Putamen (tissue), 1 donor: ENCODE measurements at places on chromosomes 16 and 17.

- DNase-seq = no peak
Measured at GRCh38 chr16:68744744-68745280, 7.7 kb downstream of the CDH1 start.

GRCh38 chr16:23523321-23523720 lies 13.0 kb upstream of the GGA2 start:
- no peak for DNase-seq

DNA sequence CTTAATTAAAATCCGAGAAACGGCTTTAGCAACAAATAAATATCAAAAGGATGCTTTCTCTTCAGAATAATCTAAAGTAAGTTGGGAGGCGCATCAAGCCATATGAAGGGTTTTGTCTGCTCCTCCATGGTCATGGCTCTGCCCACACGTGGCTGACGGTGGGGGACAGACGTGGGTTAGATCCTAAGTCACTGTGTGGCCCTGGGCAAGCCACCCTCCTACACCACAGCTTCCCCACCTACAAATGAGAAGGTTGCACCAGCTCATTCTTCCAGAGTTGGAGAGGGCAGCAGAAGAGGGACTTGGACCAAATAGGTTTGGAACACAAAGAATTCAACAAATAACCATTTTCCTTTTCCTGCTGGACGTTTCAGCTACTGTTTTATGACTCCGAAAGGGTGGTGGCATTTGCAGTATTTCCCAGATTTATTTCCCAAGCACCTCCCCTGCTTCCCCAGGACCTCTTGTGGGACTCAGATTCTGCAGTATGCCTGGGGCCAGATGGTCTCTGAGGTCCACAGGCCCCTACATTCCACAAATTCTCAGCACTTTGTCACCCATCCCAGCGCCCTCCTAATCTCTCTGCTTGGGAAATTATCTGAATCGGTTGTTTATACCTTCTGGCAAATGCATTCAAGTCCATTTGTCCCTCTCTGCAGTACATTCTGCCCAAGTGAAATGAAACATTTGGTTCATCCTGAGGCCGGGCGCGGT lies 17.8 kb downstream of the LRRC75A start:
- no peak for DNase-seq

GRCh38 chr16:62717026-62717425 lies 680.8 kb upstream of the CDH8 start:
- no peak for DNase-seq

DNA sequence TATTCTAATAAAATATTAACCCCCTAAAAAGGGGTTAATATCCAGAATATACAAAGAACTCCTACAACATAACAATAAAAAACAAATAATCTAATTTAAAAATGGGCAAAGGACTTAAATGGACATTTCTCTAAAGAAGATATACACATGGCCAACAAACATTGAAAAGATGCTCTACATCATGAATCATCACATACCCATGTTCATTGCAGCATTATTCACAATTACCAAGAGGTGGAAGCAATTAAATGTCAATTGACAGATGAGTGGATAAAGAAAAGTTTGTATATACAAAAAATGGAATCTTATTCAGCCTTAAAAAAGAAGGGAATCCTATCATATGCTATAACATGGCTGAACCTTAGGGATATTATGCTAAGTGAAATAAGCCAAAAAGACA lies 36.8 kb downstream of the CPD start:
- DNase-seq = no peak

DNA sequence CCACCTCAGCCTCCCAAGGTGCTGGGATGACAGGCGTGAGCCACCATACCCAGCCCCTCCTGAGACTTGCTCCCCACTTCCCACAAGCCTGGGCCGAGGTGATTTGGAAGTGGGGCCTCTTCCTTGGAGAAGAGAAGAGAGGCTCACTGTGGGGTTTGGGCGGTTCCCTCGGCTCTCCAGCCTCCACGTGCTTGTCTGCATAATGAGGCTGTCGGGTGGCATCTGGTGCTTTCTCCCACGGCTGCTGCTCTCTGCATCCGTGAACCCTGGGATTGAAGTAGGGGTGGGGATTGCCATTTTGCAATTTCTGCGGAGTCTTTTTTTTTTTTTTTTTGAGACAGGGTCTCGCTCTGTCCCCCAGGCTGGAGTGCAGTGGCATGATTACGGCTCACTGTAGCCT lies 101.4 kb downstream of the RAP1GAP2 start:
- DNase-seq = no peak

DNA sequence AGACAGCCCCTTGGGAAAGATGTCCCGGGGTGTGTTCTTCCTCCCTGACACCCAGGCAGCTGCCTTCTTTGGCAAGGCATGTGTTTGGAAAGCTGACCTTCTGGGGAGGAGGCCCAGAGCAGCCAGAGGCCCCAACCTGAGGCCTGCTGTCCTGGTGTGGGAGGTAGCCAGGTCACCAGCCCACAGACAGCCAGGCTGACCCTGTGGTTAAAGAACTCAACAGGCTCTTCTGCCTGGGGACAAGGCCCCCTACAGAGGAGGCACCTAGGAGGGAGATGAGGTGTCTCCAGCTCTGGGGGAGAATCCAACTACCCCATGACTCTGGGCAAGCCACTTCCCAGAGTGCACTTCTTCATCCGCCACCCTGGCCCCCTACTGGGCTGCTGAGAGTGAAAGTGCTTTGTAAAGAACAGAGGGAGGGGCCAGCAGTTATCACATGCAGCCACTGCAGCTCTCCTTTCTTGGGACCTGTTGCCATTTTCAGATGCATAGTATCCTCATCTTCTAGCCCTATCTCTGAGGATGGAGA lies 13.1 kb upstream of the SREBF1 start:
- DNase-seq = no peak

DNA sequence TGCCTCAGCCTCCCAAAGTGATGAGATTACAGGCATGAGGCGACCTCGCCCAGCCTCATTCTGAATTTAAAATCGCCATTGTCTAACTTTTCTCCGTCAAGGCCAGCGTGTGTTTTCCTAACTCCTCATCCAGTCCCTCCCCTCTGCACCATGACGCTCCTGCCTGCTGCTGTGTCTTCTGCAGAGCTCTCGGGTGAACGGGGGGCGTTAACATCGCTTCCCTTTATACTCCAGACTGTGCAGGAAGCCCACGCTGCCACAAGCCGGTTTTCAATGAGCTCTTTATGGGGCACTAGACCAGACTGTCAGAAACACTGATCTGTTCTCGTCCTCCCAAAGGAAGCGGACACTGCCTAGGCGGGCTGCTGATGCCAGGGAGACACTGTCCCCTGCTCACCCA lies 13.2 kb downstream of the AANAT start:
- DNase-seq = no peak

DNA sequence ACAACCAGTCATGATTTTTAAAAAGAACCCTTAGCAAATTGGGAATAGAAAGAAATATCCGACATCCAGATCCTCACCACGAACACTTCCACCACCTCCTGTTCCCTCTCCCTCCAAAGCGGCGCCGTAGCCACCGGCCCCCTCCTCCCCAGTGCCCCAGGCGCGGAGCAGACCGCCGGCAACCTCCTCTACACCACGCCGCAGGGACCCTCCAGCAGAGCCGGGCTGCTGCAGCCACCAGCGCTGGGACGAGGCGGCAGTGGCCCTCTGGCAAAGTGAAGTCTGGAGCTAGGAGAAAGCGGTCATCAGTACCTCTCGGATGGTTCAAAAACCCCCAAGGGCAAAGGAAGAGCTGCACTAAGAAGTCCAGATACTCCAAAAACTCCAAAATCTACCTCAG lies 41.4 kb upstream of the SLFN13 start:
- no peak for DNase-seq

DNA sequence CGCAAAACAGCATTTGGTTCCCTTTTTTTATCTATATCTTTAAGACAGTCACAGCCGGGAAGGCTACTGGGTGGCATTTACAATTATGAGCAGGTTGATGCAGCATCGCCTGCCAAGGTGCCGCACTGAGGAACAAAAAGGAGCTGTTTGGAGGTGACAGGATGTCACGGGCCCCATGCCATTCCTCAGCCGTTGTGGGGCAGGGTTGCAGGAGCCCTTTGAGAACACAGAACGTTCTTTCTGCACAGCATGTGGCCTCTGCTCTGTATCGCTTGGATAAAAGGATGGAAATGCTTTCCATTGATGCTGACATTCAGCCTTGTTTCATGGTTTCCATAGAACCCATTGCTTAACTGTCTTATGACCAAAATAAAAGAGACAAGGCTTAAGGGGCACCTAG lies 141.9 kb upstream of the CDH5 start:
- no peak for DNase-seq

GRCh38 chr16:48384520-48385252 lies 527 bp downstream of the SIAH1 start:
- peak; percentile 71 for DNase-seq

GRCh38 chr17:82350182-82351030 lies 8.6 kb upstream of the TEX19 start:
- DNase-seq = no peak

DNA sequence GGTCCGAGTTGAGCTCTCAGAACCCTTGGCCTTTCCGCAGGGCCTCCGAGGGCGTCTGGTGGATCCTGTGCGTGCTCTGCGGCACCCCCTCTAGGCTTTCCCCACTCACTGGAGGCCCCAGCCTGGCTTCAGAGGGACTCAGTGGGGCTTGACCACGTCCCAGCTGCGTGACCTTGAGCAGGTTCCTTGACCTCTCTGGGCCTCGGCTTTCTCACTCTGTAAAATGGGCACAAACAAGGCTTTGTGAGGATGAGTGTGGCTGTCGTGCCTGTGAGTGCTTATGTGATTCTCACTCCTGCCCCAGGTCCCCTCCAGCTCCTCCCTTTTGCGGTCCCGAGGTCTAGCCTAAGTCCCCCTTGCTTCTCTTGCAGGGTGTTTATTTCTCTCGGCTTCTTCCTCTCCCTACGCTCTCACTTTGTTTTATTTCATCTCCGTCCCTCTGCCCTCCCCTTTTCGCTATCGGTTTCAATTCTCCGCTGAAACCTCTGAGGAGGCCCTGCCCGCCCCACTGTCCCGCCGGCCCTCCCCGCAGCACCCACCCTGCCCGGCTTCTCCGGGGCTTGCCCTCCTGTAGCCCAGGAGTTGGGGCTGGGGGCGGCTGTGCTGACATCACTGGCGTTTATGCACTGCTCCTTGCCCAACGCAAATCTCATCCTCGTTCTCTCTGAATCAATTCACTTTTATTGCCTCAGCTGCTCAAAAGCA lies 82.3 kb upstream of the CBX4 start:
- no peak for DNase-seq

- DNase-seq = peak; percentile 83
Measured at GRCh38 chr16:4506450-4506849, 30.3 kb downstream of the HMOX2 start.

GRCh38 chr17:7897090-7897489 lies 8.5 kb downstream of the CHD3 start:
- DNase-seq = no peak

DNA sequence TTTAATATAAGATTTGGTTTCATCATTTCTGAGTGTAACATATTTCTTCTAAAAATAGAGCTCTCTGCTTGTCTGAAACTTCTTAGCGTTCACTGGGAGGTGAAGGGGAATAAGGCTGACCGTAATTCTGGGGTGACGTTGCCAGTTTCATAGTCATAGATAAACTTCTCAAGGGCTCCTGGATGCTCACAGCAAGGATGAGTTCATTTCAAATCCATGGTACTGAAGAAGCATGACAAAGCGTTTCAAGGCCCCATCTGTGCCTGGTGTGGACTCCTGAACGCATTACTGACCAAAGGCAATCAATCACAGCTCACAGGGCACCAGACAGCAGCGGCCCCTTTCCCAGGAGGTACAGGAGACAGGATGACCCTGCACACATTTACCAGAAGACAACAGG lies 12.0 kb upstream of the EVPL start:
- DNase-seq = no peak

GRCh38 chr16:81553080-81553813 lies 108.6 kb downstream of the CMIP start:
- DNase-seq = no peak
